NCI-H1417 (cell line): ENCODE measurements at places on chromosomes 4 and X.

GRCh38 chr4:15013585-15013984, 11.3 kb downstream of the CPEB2 start:
- no peak for DNase-seq

- DNase-seq = no peak
Measured at GRCh38 chrX:7111518-7111917, 36.0 kb upstream of the STS start.

- DNase-seq = peak; percentile 6
Measured at GRCh38 chrX:140817943-140818342, 108.4 kb downstream of the LINC00632 start.

- no peak for DNase-seq
Measured at GRCh38 chr4:98539741-98540140, 118.7 kb downstream of the TSPAN5 start.

DNA sequence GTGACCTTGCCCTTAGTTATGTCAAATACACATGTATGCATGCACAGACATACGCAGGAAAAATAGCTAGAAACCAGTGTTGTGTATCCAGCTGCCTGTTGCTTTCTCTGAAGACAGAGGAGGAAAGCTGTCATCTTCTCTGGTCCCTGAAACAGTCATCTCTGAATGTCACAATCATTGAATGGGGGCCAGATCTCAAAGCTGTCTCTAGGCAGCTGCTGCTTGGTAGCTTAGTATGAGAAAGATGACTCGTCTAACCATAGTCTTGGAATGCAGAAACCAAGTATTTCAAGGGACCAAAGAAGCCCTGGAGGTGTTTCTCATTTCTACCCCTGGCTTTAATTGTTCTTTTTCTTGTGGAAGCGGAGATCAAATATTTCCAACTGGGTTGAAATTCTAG, 4.0 kb downstream of the GRIA3 start:
- DNase-seq = no peak

- DNase-seq = peak; percentile 40
Measured at GRCh38 chr4:151524610-151525009, 115.6 kb downstream of the FHIP1A start.

DNA sequence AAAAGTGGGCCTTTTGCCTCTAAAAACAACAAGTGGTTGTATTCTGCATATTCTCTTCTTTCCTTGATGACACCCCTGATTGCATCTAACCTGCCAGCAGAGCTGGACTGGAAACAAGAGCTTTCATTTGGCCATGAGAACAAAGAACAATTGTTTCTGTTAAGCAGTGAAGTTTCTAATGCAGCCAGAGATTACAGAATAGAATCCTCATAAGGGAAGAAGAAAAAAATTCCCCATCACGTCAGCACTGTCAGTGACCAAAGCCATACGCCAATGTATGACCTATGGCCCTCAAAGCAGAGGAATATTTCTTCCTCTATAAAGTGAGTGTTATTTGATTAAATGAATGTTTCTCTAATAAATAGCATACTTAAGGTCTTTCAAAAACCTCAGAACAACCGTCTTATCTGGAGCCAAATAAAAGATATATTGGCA, 529.1 kb upstream of the INTU start:
- DNase-seq = no peak

- DNase-seq = no peak
Measured at GRCh38 chr4:111991163-111991562, 154.1 kb upstream of the FAM241A start.

DNA sequence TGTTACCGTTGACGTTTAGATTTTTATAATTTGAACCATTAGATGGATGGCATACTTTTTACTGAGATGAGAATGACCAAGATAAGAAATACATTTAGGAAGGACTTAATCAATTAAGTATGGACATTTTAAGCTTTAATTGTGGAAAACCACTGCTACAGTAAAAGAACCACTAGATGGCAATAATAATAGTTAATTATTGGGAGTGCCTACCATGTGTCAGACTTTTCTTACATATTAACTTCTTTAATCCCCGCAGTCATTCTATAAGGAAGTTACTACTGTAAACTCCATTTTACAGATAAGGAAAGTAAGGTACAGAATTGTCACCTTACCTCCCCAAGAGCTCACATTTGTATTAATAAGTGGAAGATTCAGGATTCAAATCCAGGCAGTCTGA, 48.5 kb upstream of the MYOZ2 start:
- no peak for DNase-seq

- peak; percentile 97 for DNase-seq
Measured at GRCh38 chr4:174828845-174829701, at the start of gene GLRA3. Gene GLRA3 (minus strand): TSS chr4:174829247. CDS start chr4:174828811, 436 bp downstream.

DNA sequence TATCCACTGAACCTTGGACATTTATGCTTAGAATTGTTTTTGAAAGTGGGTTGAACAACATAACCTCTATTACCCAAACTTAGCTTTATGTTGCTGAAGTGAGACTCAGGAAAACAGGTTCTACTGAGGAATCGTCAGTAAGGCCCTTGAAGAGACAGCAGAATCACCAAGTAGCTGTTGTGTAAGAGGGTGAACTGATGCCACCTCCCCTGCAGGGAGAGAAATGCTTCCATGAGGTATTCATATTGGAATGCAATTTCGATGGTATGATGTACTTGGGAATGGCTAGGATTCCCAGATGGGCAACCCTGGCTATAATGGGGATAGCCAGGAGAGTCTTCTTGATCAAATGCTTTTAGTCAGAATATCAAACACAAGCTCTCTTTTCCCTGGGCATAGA, 4.1 kb upstream of the SCRG1 start:
- no peak for DNase-seq

DNA sequence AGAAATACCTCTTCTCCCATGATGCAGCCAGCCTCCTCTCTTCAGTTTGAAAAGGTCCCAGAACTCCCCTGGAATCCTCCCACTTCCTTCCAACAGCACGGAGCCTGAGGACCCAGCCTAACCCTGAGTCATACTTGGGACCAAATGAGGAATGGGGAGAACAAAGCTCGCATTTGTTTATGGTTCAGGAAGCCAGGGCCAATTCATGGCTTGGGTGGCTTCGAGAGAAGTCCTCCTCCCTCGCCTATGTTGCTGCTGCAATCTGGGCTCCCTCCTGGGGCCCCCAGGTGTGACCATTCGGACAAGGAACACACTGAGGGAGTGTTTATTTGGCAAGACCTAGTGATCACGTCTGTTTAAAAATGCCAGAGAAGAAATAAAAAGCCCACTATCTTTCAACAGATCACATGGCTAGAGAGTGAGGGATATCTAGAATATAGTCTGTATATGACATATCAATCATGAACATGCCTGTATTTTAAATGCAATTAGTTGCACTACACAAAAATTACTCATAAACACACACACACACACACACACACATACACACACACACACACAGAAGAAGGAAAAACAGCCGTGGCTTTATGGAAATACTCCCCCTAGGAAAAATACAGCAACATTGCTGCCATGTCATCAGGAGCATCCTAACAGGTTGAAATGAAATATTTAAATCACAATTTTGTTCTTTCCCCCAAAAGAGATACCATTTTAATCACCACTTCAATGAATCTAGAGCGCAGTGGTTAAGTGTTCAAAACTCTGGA, 155.7 kb upstream of the MAP3K15 start:
- no peak for DNase-seq

- no peak for DNase-seq
Measured at GRCh38 chr4:128244379-128244778, 43.2 kb downstream of the PGRMC2 start.

DNA sequence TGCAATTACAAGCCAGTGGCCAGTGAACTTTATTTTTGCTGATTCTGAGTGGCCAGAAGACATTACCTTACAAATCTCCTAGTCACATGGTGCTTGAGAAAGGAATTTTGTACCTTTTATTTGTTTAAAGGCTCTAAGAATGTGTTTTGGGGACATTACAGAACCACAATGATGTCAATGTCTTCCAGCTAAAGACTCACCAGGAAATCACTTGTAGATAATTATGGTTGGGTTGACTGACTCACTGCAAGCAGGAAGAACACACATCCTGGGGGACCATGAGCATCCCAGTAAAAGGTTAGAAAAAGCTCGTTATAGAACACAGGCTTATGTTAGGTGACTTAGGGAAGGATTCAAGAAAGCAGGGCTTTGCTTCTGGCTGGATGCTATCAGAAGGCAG, 119.4 kb upstream of the FAM9B start:
- no peak for DNase-seq

- no peak for DNase-seq
Measured at GRCh38 chr4:26607776-26608175, 23.9 kb downstream of the TBC1D19 start.

DNA sequence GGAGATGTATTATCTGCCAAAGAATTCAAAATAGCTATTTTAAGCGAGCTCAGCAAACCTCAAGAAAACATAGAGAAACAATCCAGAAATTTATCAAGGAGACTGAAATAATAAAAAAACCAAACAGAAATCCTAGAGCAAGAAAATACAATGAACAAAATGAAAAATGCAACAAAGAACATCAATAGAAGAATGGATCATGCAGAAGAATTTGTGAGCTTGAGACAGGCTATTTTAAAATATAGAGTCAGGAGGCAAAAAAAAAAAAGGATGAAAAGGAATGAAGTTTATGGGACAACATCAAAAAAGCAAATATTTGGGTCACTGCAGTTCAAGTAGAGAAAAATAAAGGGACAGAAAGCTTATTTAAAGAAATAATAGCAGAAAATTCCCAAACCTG, 29.1 kb downstream of the CENPE start:
- no peak for DNase-seq

DNA sequence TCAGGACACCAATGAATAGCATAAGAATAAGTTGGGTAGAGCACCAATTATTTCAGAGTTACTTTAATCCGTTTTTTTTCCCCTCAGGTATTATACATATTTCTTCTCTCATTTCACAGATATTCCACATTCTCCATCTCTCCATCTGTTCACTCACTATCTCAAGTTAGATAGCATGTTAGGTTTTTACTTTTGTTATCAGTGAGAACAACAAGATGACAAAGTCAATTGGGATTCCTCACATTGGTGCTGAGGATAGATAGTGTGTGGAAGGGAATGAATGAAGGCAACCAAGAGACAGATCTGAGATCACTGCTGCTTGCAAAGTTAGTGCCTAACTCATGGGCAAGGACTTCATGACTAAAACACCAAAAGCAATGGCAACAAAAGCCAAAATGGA, 112.0 kb upstream of the ETNPPL start:
- no peak for DNase-seq

- no peak for DNase-seq
Measured at GRCh38 chr4:187618701-187619281, 376.8 kb upstream of the ZFP42 start.

GRCh38 chr4:94635177-94635576, 122.6 kb upstream of the BMPR1B start:
- DNase-seq = no peak

DNA sequence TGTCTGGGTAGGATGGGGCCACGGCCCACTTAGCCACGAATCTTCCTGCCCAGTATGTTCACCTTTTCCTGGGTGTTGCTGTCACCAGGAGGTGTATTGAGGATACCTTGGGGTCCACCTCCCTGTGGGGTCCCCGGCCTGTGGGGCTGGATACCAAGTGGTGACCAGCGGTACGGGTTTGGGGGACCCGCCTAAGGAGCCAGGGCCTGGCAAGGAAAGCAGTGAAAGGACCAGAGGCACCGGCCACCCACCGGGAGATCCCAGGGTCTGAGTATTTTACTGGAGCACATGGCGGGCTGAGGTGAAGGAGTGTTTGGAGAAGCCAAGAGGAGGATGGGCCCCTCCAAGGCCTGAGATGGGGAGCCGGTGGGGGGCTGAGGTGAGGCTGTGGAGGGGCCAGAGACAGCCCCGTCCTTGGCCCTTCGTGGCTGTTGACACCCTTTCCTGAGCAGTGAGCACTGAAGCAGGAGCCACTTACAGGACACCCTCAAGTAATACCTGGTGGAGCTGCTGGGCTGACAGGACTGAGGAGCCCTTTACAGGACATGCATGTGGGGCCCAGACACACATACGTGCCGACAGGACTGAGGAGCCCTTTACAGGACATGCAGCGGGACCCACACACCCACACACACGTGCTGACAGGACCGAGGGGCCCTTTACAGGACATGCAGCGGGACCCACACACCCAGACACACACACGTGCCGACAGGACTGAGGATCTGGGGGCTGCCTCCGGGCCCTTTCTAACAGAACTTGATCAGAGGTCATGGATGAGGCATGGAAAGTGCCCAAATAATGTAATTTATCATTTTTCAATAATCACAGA, 38.4 kb downstream of the TMEM271 start:
- DNase-seq = no peak

DNA sequence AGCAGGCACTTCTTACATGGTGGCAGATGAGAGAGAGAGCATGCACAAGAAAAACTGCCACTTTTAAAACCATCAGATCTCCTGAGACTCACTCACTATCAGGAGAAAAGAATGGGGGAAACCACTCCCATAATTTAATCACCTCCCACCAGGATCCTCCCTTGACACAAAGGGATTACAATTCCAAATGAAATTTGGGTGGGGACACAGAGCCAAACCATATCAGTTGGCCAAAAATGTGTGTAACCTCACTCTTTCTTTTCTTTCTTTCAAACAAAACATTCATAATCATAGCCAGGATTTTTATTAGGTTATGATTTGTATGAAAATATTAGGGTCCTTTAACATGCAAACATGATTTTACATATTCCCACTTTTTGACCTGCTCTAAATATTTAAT, 222.1 kb downstream of the PCDH18 start:
- DNase-seq = no peak
